ENCODE measurements at places on chromosomes 1 and 21.

DNA sequence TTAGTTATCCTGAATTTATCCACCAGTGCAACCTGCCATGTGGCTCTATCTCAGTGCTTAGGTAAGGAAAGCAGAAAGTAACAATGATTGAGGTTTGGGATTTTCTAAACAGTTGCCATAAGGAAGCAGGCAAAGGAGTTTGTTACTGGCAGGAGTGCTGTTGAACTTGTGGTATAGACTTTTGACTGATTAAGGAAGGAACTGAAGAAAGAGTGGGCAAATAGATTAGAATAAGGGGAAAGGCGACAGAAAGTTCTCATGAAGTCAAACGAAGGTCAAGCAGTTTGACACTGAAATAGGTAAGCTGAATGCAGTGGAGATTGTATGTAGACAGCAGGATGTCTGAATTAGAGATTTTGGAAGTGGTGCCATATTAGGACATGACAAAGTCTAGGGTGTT is 24.2 kb upstream of the CR2 start:
- DNase-seq: no peak

DNA sequence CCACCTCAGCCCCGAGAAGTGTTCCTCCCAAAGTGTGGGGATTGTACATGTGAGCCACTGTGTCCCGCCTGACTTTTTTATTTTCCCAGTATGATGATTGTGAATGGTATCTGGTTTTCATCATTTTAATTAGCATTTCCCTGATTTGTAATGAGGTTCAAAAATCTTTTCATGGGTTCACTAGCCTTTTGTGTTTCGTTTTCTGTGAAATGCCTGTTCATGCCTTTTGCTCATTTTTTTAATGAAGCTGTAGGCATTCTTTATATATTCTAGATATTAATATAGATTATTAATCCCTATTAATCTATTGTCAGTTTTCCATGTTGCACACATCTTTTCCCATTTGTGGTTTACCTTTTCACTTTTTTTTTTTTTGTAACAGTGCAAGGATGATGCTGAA is 20.5 kb downstream of the DAP3 start:
- DNase-seq: no peak

GRCh38 chr1:228058949-228059633 is 23.4 kb upstream of the ARF1 start:
- DNase-seq: no peak

DNA sequence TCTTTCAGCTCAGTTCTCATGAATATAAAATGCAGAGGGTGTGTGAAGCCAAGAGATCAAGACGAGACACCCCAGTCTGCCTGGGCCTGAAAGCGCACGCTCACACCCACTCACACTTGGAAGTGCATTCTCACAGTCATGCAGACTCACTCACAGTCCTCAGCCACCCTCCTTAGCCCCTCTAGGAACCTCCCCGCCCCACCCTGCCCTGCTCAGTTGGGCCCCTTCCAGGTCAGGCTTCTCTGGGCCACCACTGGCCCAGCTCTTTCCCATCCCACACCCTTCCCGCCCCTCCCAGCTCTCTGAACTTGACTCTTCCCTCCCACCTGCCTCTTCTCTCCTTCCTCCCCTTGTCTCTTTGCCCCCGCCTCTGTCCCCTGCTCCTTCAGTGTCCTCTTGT is 93.8 kb downstream of the EPHB2 start:
- DNase-seq: no peak

- no peak for DNase-seq
Observed at GRCh38 chr1:207088701-207089626, at the start of gene C4BPB. C4BPB (plus strand) TSS chr1:207088860; CDS start chr1:207089532, 672 bp downstream.

- DNase-seq: no peak
Observed at GRCh38 chr1:184022668-184023067, 14.9 kb downstream of the COLGALT2 start.

- DNase-seq: no peak
Observed at GRCh38 chr21:33360281-33360680, 35.5 kb downstream of the IFNAR1 start.

DNA sequence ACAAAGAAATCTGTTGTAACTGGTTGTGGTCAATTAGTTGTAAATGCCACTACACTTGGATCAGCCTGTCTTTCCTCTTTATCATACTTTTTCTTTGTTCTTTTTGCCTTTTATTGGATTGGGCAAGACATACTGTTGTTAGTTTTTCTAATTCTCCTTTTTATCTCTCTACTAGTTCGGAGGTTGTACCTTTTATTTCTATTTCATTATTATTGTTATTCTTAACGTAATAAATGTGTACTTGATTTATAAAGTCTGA is 59.2 kb downstream of the IVNS1ABP start:
- peak; percentile 5 for DNase-seq

GRCh38 chr1:183512450-183512849 is 40.2 kb downstream of the SMG7 start:
- no peak for DNase-seq

GRCh38 chr1:201383647-201384405 is 6.3 kb upstream of the TNNT2 start:
- DNase-seq: peak; percentile 76

DNA sequence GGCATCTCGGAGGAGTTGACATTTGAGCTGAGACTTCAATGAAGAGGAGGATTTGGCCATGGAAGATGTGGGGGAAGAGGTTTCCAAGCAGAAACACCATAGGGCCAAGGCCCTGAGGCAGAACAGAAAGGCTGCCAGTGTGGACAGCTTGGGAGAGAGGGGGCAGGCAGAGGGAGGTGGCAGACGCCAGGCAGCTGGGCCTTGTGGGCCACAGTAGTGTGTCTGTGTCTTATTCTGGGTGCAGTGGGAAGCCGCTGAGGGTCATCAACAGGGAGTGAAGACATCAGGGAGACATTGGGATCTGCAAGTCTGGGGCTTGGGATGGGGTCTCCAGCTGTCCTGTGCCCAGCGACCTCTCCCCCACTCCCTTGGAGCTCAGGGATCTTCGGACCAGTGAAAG is 96.8 kb downstream of the LACTBL1 start:
- no peak for DNase-seq

DNA sequence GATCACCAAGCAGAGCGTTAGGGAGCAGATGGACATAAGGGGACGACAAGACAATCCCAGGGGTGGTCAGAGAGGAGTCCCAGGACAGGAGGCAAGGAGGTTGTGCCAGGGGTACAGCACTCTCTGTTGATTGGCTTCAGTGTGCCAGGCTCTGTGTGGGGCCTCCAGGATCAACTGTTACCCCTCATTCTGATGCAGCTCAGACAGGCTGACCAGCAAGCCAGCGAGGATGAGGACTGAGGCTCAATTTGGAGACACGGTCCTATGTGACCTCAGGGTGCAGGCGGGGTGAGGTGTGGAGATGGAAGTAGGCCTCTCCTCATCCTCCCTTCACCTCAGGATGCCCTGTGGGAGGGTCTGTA is 4.0 kb downstream of the HYI start:
- DNase-seq: no peak

DNA sequence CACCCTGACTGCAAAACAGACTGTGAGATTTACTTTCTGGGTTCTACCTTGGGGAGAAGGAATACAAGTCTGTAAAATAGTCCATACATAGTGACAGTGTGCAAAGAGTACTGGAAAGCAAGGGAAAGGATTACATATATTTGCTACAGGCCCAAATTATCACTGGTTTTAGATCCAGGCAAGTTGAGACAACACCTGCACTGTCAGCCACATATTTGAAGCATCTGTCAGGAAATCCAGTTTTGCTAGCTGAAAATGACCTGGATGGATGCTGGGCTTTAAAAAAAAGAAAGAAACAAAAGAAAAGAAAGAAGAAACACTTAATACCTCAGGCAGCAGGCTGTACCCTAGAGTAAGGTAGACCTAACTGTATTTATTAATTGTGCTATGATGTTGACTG is 23.9 kb upstream of the SPRR2G start:
- peak; percentile 78 for DNase-seq

DNA sequence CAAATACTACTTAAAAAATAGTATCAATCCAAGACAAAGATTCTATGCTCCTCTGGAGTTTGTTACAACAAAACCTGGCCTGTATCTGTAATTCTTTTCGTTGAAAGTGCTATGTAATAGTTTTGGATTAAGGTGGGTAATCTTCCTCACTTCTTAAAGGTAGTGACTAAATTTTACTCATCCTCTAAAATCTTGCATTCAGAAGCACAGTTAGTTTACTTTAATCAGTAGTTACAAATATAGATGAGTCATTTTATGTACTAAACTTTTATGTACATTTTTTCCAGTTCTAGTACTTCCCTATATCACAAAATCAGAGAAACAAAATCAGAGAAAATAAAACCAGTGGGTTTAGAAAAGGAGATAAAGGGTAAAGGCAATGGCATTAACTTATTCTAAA is 51.3 kb downstream of the ZNHIT6 start:
- peak; percentile 17 for DNase-seq
